Renal pelvis (tissue), 12 donors: ENCODE measurements at places on chromosomes 1 and 21. TPM values are rescaled to one million over a fixed set of nuclear protein-coding genes. Genes with fewer than 3 reads are reported as not detected.

Gene FCRLB
- polyA plus RNA-seq: 5.4 TPM

Gene ACKR1
- 0.23 TPM for polyA plus RNA-seq

Gene PDPN
- 19.0 TPM for polyA plus RNA-seq

Gene DRAXIN
- polyA plus RNA-seq: 1.3 TPM

Gene TDRD5
- polyA plus RNA-seq: 2.8 TPM

Gene FYB2
- polyA plus RNA-seq: 0.96 TPM

Gene HJV
- polyA plus RNA-seq: 0.34 TPM

Gene SPRR2F
- polyA plus RNA-seq: not detected

Gene ADORA1
- polyA plus RNA-seq: 6.2 TPM

Gene TCHH
- polyA plus RNA-seq: 0.03 TPM

Gene C1orf105
- 0.28 TPM for polyA plus RNA-seq

Gene FMO5
- 6.3 TPM for polyA plus RNA-seq

Gene COA6
- polyA plus RNA-seq: 36.4 TPM

Gene CNKSR1
- polyA plus RNA-seq: 25.6 TPM

Gene FAAH
- 33.1 TPM for polyA plus RNA-seq

Gene CD1B
- polyA plus RNA-seq: not detected

Gene DAB1
- polyA plus RNA-seq: 6.5 TPM

Gene CXADR
- polyA plus RNA-seq: 28.6 TPM

Gene OR2M3
- 0.03 TPM for polyA plus RNA-seq

Gene ARHGEF10L
- polyA plus RNA-seq: 57.4 TPM

DNA sequence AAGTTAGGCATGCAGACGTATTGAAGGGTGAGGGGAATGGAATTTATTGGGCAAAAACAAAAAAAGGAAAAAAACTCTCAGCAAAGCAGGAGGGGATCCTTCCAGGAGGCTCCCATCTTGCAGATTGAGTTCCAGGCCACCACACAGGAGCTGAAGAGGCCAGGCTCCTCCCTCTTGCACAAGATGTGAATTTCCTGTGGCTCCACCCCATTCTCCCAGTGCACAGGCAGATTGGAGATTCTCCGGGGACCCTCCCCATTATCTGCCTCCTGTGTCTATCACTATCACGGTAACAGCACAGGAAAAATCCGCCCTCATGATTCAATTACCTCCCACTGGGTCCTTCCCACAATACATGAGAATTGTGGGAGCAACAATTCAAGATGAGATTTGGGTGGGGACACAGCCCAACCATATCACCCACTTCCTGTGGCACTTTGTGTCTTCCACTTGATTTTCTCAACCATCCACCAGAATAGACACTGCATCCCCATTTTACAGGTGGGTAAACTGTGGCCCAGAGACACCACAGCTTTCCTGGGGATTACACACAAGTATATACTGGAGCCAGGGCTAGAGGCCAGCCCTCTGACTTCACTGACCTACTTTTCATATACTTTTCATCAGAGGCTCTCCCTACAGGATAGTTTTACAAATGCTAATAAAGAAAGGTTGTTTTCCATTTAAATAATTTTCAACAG is 18.9 kb upstream of the COL6A1 start:
- no peak for DNase-seq

- no peak for DNase-seq
Measured at GRCh38 chr1:240435996-240436566, 175.9 kb downstream of the GREM2 start.

GRCh38 chr1:111656086-111657017 is 36.8 kb downstream of the RAP1A start:
- peak; percentile 30 for DNase-seq

DNA sequence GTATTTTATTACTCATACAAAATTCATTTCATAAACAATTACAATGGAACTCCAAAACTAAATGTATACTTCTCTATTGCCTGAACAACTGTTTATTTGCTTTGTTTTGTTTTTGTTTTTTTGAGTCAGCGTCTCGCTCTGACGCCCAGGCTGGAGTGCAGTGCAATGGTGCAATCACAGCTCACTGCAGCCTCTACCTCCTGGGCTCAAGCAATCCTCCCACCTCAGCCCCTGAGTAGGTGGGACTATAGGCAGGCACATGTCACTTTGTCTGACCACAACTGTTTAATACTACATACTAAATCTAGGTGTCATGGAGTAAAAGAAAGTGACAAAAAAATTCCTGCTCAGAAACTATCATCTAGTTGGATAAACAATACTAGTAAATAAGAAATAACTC is 49.3 kb downstream of the RAB3GAP2 start:
- DNase-seq: no peak

DNA sequence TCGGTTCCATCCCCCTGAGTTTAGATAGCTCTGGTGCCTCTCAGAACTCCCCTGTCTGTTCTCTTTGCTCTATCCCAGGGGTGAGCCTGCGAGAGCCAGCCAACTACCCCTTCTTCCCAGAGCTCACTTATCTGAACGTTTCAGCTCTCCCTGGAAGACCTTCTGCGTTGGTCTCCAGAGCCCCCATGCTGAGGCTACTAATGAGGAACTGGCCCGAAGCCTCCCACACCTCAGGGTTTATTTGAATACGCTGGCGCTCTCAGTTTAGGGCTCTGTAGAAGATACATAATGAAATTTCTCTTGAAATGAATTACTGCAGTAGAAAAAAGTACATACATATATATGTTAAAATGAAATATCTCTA is 43.5 kb downstream of the TCEANC2 start:
- DNase-seq: no peak

DNA sequence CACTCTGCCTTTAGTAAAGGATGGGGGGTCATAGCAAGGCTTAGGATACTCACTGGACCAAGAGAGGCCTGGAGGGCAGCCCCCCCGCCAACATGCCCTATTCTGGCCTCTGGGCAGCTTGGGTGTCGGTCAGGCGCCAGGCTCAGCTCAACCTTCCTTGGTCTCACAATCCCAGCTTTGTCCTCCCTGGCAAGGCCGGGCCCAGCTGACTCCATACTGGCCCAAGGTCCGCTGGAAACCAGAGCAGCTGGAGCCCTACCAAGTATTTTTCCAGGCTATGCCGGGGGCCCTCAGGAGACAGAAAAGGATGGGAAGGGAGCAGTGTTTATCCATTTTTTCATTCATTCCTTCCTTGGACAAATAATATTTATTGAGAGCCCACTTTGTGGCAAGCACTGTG is 6.2 kb downstream of the FBXO2 start:
- no peak for DNase-seq

GRCh38 chr1:180501865-180502360 is 464 bp downstream of the ACBD6 start:
- DNase-seq: no peak

- DNase-seq: no peak
Measured at GRCh38 chr1:230550428-230550827, 91.9 kb upstream of the COG2 start.

GRCh38 chr1:119816407-119816806 is 5.1 kb upstream of the REG4 start:
- no peak for DNase-seq

- no peak for DNase-seq
Measured at GRCh38 chr1:220336391-220337031, 64.3 kb upstream of the RAB3GAP2 start.

- DNase-seq: no peak
Measured at GRCh38 chr21:43903451-43904091, 38.5 kb downstream of the AGPAT3 start.

GRCh38 chr1:168261390-168261789 is 19.3 kb upstream of the TBX19 start:
- DNase-seq: no peak

- DNase-seq: no peak
Measured at GRCh38 chr1:17027403-17027802, 15.7 kb upstream of the ATP13A2 start.

DNA sequence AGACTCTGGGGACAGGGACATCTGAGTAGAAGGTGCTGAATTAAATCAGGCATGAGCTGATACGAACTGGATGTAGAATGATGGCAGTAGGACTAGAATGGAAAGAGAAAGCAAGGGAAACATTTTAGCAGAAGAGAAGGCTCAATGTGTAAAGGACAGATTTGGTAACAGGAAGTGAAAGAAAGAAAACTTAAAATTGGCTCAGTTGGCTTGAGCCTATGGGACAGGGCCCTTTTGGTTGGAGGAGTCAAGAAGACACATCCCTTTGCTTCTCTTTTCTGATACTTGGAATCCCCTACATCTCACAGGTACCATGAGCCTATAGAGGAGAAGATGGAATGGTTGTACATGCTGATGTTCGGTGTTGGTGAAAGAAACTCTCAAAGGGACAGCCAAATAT is 300.6 kb upstream of the PLXNA2 start:
- DNase-seq: no peak

DNA sequence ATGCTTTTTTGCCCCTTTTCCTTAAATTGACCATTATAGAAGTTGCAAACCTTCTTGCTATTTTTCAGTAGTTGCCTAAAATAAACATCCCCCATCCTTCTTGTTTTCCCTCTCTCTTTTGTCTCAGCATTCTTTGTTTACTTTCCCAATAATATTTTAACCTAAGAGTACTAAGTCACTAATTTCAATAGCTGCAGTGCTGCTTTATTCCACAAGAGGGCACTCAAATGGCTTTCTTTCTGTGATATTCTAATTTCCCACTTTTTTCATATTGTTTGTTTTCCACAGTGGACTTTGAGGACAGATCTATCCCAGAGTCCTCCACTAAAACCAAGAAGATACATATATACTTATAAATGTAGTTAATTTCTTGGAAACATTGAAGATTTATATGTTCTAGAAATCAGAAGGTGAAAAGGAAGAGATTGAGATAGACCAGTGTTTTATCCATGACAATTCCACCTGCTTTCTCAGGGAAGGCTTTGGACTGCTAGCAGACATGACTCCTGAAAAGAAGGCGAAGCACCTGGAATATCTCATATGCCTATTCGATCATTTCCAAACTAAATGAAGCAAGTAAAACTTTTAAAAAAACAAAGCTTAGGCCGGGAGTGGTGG is 104.8 kb upstream of the GRIK1 start:
- DNase-seq: peak; percentile 16

DNA sequence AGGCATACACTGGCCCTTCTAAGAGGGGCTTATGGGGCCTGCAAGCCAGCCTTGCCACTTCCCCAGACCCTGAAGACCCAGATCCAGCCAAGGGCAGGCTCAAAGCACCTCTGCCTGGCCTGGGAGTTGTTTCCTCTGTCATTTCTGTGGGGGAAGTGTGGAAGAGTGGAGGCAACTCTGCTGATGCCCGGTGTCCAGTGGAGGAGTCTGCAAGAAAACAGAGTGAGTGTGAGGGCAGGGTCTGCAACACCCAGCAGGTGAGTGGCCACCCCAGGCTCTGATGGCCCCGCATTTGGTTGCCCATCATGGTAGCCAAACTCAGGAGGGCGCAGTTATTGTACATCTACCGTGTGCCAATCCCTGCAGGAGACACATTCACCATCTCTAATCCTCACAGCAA is 8.4 kb downstream of the CLEC20A start:
- no peak for DNase-seq

DNA sequence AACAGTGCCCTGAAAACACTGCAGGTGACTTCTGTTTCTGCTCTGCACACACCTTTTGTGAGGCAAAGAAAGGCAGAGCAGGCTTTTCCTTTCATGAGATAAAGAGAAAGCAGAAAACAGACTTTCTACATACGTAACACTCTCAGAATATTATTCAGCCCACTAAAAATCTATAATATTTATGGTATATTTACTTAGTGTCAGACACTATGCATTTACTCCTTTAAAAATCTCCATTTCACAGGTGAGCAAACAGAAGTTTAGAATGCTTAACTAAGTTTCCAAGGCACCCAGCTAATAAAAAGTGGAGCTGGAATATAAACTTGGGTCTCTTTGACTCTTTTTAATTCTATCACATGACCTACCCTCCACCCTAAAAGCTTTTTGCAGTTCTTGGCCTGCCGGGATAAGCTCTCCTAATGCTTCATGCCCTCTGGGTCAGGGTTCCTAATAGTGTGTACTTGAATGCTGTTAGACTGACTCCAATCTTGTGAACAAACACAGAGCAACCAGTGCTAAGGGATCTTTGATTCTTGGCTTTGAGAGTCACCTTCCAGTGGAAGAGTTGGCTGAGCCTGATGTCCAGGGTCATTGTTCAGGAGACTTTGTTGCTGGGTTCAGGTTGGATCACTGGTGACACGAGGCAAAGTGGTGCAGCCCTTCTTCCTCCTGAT is 27.2 kb downstream of the PROK1 start:
- DNase-seq: no peak

DNA sequence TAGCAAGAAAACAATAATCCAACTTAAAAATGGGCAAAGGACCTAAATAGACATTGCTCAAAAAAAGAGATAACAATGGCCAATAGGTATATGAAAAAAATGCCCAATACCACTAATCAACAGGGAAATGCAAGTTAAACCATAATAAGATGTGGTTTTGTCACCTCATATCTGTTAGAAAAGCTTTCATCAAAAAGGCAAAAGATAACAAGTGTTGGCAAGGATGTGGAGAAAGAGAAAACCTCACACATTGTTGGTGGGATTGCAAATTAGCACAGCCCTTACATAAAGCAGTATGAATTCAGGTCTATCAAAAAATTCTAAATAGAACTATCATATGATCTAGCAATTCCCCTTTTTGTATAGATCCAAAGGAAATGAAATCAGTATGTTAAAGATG is 387.2 kb upstream of the DUSP10 start:
- DNase-seq: no peak

- no peak for DNase-seq
Measured at GRCh38 chr1:50427818-50428779, 4.9 kb upstream of the DMRTA2 start.

GRCh38 chr1:178134061-178134460 is 40.2 kb downstream of the RASAL2 start:
- no peak for DNase-seq

GRCh38 chr1:46615735-46616134 is 876 bp downstream of the MOB3C start:
- DNase-seq: no peak

- no peak for DNase-seq
Measured at GRCh38 chr1:233367057-233367803, 39.7 kb downstream of the MAP3K21 start.

DNA sequence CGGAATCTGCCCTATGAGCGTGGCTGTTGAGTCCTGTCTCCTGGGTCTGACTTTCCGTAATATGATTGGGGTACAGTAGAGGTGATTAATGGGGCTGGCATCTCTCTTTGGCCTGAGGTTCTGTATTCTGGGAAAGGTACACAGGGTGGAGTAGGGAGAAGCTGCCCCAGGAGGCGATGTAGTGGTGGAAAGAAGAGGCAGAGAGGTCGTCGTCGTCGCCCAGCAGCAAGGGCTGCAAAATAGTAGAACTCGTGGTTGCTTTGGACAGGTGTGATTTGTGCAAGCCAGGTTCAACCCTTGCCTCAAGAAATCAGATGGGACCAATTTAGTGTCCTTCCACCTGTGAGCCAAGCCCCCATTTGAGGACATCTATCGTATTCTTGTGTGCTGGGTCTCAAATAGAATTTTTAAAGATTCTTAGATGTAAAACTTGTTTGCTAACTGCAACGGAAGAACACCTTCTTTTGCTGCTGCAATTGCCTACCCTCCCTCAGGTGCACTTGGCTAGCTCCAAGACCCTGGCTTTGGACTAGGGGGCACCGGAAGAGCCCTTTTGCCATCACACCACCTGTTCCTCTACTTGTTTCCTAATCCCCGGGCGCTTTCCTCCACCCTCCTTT is 1.3 kb upstream of the HMGN2 start:
- DNase-seq: no peak

GRCh38 chr21:34612557-34612956 is 2.4 kb downstream of the RCAN1 start:
- no peak for DNase-seq
